Effector CD8-positive, alpha-beta T cell (primary cell): ENCODE measurements at places on chromosomes 1 and 21.

GRCh38 chr1:82110366-82111254 is 309.9 kb downstream of the ADGRL2 start:
- DNase-seq: no peak

GRCh38 chr21:15414057-15414456 is 315.7 kb upstream of the USP25 start:
- no peak for DNase-seq

DNA sequence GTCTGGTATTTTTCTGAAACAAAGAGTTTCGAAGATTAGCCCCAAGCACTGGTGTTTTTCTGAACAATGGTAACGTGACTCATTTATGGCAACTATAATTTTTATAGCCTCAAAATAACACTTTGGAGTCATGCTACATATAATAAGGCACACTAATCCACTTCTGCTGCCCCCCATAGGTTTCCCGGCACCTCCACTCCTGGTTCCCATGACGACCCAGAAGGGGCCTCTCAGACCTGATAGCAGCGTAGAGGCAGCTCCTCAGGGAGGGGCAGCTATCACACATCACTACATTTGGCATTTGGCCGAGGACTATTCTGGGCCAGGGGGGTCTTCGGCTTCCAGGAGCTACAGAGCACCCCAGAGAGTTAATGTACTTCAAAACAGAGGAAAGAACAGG is 23.3 kb downstream of the CAPN8 start:
- DNase-seq: no peak

DNA sequence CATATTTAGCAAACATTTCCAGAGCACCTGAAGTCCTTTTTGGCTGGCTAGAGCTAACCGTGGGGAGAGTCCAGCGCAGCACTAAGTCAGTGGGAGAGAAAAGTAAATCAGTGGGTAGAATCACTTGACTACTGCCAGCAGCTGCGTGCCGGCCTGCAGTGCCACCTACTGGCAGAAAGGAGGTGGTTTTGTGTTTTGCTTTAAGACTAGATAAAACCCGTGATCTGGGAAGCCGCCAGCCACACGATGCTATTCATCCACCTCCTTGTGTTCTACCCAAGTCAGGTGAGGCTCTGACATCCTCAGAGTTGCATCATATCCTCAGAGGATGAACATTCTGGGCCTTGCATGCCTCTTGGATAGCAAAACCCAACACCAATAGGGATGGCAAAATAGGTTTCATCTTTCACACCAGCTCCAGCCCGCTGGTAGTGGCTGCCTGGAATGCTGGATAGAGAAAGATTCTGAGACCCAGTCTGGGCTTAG is 14.1 kb upstream of the HEYL start:
- peak; percentile 49 for DNase-seq

GRCh38 chr1:210373878-210374599 is 45.3 kb downstream of the HHAT start:
- no peak for DNase-seq

- DNase-seq: no peak
These were observed 39.4 kb upstream of the PPIH start for GRCh38 chr1:42618866-42619265.

DNA sequence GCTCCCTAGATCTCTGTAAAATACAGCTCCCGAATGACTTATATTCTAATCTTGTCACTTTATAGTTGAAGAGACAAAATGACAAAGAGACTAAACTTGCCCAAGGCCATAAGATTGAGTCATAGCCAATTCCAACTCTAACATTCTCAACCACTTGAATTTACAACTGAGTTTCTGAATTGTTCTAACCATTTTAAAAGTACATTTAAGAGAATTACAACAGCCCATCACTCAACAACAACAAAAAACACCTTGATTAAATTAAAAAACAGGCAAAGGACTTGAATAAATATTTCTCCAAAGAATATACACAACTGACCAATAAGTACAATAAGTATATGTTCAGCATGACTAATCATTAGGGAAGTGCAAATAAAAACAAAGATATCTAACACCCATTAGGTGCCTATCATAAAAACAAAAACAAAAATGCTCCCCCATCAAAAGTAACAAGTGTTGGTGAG is 8.7 kb upstream of the ADCY10 start:
- no peak for DNase-seq

GRCh38 chr1:3828391-3828790 is 28.6 kb downstream of the CEP104 start:
- DNase-seq: no peak

GRCh38 chr1:226512076-226512728 is 36.4 kb upstream of the STUM start:
- DNase-seq: no peak

- no peak for DNase-seq
These were observed 107.7 kb upstream of the PLXNA2 start for GRCh38 chr1:208351838-208352237.

DNA sequence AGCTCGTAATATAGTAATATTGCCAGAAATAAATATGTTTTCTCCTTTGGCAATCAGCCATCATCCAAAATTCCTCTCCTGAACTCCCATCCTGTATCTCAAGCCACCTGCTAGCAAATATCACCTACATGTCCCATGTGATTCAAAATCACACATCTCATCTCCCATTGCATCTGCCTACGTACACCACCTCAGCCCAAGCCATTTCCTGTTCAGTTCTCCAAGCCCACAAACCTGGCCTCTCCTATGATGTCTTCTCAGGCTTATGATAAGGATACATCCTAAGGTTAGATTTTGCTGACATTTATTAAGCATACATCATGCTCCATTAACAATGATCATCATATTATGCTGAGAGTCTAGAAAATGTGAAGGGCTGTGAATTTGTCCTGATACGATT is 31.9 kb upstream of the DEGS1 start:
- no peak for DNase-seq

GRCh38 chr1:204203206-204203767 is 7.0 kb upstream of the KISS1 start:
- no peak for DNase-seq

DNA sequence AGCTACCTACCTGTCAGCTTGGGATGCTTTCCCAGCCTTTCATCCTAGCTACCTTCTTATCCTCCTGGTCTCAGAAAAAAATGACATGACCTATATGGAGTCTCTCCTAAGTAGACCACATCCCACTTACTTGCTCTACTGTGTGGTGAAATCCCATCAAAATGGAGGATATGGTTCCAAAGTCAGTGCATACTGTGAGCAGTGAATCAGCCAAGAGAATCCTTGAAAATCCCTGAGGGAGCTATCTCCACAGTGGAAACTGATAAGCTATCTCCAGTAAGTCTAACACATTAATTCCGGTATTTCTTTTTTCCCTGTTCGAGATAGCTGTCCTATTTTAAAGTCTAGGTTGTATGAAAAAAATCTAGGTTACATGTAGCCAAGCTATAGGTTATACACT is 189.7 kb downstream of the FGGY start:
- no peak for DNase-seq

GRCh38 chr1:34843392-34844251 is 15.9 kb downstream of the SMIM12 start:
- no peak for DNase-seq

DNA sequence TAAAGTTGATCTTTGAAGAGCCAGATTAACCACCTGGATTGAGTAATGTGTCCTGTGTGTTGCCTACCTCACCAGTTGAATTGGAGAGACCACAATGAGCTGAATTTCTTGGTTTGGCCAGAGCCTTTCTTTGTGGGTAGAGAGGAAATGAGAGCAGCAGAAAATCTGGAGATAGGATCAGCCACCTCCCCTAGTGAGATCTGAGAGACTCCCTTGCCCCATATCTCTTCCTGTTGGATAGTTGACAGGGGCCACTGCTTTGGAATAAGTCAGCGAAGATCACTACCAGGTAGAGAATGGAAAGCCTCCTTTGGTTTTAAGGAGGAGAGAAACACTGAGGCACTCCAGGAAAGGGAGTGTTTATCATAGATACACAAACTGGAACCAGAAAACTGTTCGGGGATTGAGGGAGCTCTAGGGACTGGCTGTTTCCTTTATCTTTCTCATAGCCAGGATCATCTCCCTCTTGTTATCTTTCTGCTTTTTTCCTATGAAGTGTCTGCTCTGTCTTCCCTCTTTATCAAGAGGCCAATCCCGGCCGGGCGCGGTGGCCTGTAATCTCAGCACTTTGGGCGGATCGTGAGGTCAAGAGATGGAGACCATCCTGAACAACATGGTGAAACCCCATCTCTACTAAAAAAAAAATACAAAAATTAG is 21.3 kb upstream of the ZNF326 start:
- no peak for DNase-seq

DNA sequence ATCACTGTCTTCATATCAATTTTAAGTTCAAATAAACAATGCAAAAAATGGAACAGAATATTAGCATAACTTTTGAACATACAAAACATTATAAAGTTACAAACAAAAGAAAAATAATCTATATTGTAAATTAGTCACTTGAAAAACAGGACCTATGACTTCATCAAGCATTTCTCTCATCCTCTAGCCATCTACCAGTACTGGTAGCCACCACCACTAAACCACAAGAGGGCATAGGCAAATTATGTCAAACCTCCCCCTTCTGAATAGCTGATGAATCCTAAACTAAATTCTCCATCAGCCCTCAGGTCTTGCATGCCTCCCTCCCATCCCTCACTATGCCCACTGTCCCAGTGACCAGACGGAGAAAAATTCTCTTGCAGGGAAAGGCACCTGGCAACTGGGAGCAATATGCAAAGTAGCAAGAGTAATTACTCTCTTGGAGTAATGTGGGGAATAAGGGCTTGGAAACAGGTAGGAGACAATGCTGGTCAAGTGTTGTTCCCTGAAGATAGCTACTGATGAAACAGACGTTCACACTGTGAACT is 37.1 kb downstream of the SSX2IP start:
- DNase-seq: no peak

- no peak for DNase-seq
These were observed 5.8 kb downstream of the CAPN8 start for GRCh38 chr1:223659711-223660110.

- peak; percentile 24 for DNase-seq
These were observed at the start of gene RAVER2 for GRCh38 chr1:64744492-64745180. TSS of gene RAVER2 (plus strand) at chr1:64745075. CDS start at chr1:64745173, 98 bp downstream.

DNA sequence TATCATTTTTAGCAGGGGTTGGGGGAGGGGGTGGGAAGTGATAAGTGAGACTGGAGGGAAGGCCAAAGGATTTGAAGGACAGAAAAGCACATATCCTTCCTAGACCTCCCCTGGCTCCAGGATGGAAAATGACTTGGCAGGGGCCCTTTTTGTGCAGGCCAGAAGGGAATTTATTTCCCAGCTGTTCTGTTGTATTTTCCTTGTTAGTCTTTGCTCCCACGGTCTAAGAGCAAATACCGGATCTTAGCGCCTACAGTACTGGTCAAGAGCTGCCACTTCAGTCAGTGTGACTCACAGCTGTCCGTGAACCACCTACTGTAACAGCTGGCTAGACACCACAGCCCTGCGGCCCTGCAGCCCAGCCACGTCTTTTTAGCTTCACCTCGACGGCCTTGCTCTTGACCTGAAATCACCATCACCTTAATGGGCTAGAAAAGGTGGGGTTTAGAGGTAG is 51.0 kb upstream of the ERRFI1 start:
- no peak for DNase-seq

GRCh38 chr1:60427194-60427593 is 353.6 kb upstream of the C1orf87 start:
- DNase-seq: no peak

- DNase-seq: no peak
These were observed 44.7 kb upstream of the GJA5 start for GRCh38 chr1:147804942-147805723.

DNA sequence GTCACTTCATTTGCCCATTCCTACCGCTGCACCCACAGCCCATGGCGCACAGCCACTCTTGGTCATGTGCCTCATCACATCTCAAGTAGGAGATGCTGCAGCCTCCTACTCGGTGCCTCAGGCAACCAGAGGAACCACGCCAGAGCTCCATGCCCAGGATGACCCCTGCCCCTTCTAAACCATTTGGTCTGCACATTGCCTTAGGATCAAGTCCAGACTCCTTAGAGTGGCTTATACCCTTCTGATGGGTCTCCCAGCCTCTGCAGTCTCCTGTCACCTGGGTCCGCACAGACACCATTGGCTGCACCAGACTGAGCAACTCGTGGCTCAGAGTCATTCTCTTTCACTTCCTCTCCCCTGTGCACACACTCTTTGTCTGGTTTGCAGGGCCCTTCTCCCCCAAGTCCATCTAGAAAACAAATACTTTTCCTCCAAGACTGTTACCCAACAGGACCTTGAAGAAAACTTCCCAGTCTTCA is 2.2 kb upstream of the ADORA3 start:
- DNase-seq: no peak

DNA sequence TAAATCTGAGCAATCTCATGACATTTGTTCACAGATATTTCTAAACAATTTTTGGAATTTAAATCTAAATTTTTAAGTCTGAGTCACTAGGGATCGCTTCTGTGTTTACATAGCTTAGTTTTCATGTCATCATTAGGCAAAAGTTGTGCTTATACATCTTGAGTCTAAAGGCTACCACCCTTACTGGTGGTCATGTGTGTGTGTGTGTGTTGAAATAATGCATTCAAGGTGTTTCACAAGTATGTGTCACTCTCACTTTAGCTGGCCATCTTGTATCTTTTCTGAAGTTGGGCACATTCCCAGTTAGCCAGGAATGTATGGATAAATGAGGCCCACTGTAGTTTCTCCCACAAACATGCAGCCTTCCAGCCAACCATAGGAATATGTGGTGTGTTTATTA is 1162.5 kb upstream of the PRMT6 start:
- DNase-seq: no peak

DNA sequence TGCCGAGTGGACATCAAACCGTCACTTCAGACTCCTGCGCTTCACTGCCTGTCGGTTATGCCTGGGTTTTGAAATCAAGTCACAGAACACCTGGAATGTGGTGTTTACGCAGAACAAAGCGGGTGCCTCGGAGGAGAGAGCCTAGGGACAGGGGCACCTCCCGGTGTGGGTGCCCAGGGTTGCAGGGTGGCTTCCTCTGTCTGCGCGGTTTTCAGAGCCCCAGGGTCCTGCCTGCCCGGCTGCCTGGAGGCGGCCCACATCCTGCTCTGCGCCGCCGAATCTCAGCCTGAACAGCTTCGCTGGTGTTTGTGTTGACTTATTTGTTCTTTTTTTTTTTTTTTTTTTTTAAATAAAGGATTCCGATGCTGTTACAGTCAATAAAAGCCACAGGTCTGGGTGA is 113.5 kb upstream of the COL6A1 start:
- no peak for DNase-seq

GRCh38 chr1:60341274-60341673 is 267.7 kb upstream of the C1orf87 start:
- no peak for DNase-seq

GRCh38 chr1:113850127-113850796 is 21.2 kb downstream of the PTPN22 start:
- no peak for DNase-seq

DNA sequence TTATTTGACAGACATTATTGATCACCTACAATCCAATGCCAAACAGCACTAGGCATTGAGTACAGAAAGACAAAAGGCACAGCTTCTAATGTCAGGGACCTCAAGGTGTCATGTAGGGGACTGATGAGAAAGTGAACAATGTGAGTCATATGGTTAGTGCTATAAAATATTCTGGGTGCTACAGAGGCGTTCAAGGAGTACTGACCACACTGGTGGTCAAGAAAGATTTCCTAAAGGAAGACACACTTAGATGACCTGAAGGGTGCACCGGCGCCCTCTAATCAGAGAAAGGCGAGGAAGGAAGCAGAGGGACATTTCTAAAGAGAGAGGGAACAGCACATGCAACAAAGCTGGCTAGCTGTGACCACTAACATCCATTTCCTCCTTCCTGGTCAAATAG is 64.9 kb upstream of the F3 start:
- no peak for DNase-seq
